ENCODE measurements at places on chromosomes 7 and 10.

DNA sequence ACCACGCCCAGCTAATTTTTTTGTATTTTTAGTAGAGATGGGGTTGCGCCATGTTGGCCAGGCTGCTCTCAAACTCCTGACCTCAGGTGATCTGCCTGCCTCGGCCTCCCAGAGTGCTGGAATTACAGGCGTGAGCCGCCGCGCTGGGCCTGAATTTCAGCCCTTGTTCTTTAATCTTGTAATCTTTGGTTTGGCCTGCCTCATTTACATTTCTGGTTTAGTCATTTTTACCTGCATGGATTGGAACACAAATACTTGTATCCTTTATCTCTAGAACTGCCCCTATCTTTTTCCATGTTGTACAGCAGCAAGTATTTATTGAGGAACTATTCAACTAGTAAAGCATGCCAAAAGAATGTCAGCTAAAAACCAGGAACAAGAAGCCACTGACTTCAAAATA, 195.6 kb upstream of the FRMD4A start:
- H3K4me1 ChIP-seq = peaks cover 5% of the 10 kb centered on the region
- no peak overlapping the region for H3K27ac ChIP-seq
- peaks cover 33% of the 10 kb centered on the region for H3K36me3 ChIP-seq
- no peak for DNase-seq
- no peak overlapping the region for H3K4me3 ChIP-seq

DNA sequence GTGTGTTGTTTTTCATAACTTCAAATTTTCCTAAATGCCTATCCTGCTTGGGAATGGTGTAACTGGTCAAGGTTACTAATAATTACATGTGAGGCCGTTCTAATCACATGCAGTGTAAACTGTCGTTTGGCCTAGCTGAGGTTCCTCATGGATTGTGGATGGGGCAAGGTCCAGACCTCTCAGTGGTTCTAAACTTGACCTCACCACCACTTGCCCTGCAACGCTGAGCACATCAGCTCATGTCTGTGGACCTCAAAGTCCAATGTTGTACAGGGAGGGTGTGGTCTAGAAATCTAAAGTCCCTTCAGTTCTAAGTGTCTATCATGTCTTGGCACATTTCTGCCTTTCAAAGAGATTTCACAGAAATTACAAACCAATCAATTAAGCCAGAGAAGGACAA, 15.6 kb downstream of the RBP3 start:
- H3K27me3 ChIP-seq = peaks cover 10% of the 10 kb centered on the region
- peaks cover 2% of the 10 kb centered on the region for H3K4me1 ChIP-seq
- H3K36me3 ChIP-seq = no peaks in the 10 kb centered on the region
- H3K4me3 ChIP-seq = no peak overlapping the region
- DNase-seq = no peak

DNA sequence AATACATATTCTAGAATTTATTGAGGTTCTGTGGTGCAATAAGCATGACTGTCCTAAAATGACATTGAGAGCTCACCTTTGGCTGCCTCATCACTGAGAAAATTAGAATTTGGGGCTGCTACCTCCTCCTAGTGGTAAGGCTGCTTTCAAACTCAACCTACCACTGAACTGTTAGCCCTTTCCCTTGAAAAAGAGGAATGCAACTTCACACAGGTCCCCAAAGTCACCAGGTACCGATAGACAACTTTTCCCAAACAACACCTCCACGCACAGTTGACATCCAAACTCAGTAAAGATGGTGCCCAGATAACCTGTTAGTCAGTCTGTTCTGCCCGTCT, 75.9 kb upstream of the SCIN start:
- no peaks in the 10 kb centered on the region for H3K36me3 ChIP-seq
- H3K27ac ChIP-seq = no peak overlapping the region
- H3K4me1 ChIP-seq = no peaks in the 10 kb centered on the region
- peaks cover 4% of the 10 kb centered on the region for H3K27me3 ChIP-seq
- no peak overlapping the region for H3K4me3 ChIP-seq

GRCh38 chr7:110808361-110808760, 282.6 kb upstream of the LRRN3 start:
- no peak overlapping the region for H3K4me3 ChIP-seq
- H3K36me3 ChIP-seq = no peaks in the 10 kb centered on the region
- no peaks in the 10 kb centered on the region for H3K27me3 ChIP-seq
- peaks cover 2% of the 10 kb centered on the region for H3K4me1 ChIP-seq
